ENCODE measurements at places on chromosomes 3 and 15. TPM values are rescaled to one million over a fixed set of nuclear protein-coding genes. Genes with fewer than 3 reads are reported as not detected.

The TM4SF18 gene
- total RNA-seq, result 6.6 TPM

GRCh38 chr15:87522997-87523396, 733.5 kb downstream of the NTRK3 start:
- DNase-seq, result no peak

DNA sequence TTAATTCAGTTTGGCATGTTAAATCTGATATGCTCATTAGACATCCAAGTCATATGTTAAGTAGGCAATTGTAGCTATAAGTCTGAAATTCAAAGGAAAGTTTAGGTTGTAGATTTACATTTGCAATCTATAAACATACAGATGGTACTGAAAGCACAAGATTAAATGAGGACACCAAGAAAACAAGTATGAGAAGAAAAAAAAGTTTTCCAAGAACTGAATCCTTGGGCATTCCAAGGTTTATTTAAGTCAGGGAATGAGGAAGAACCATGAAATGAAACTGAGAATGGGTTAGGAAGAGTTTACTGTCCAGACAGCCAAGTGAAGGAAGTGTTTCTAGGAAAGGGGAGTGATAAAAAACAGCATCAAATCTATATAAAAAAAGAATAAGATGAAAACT, 756.1 kb upstream of the DPPA4 start:
- DNase-seq, result no peak

GRCh38 chr3:153767601-153768560, 353.3 kb upstream of the ARHGEF26 start:
- DNase-seq, result no peak

- peak; percentile 82 for DNase-seq
Observed at GRCh38 chr3:197674741-197675562, 61.8 kb downstream of the RUBCN start.

Data from posterior vena cava (tissue), 2 donors.